Thyroid gland (tissue), 4 donors: ENCODE measurements at places on chromosomes 4 and X. TPM values are rescaled to one million over a fixed set of nuclear protein-coding genes. Genes with fewer than 3 reads are reported as not detected.

PRSS12 gene
- 0.34 TPM for total RNA-seq

GAB3 gene
- total RNA-seq: 8.1 TPM

SSX4 gene
- not detected for total RNA-seq

KLKB1 gene
- not detected for total RNA-seq

USP27X gene
- 2.3 TPM for total RNA-seq

XKRX gene
- 0.33 TPM for total RNA-seq

CDX4 gene
- total RNA-seq: not detected

CACNA1F gene
- not detected for total RNA-seq

GRCh38 chr4:108193886-108194672 is 25.3 kb upstream of the LEF1 start:
- DNase-seq: peak; percentile 20

- no peak for DNase-seq
Observed at GRCh38 chrX:3191796-3192195, 150.5 kb downstream of the ARSF start.

- no peak for DNase-seq
Observed at GRCh38 chrX:69150281-69150960, 14.8 kb downstream of the PJA1 start.

DNA sequence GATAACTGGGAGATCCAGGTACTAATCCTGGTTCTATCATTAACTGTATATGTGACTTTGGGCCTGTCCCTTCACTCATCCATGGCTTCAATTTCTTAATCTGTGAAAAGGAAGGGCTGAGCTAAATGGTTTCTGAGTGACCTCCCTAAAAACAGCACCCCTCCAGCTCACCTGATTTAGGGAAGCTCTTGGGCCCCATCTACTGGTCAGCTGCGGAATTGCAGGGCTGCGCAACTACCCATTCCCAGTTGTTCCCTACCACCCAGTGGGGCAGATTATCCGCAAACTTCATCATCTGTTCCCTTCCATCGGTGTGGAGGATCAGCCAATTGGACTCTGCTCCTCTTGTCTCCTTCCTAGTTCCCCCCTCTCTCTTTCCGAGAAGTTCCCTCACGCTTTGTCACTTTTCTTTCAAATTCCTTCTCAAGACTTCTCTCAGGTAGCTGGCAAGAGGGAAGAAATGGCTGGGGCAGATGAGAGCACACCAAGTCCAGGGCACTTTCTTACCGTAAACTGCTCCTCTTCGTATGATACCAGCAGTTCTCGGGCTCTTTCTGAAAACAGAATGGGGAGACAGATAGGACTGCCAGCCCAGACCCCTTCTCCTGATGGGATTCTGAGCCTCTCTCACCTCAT is 5.8 kb downstream of the LAS1L start:
- DNase-seq: peak; percentile 22

DNA sequence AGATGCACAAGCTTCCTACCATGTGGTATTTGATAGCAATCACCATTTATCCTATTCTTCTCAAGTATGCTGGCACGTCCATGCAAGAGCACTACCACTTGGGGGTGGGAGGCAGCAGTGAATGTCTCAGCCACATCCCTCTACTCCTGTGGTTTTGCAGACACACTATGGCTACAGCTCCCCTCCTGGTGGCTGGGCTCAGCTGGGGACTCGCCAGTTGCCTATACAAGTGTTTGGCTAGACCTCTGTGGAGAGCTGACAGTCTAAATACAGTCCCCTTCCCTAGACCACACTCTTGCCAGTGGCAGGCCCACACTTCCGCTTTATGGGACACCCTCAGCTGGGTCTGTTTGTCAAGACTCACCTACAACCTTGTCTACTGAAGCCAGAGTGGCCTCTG is 53.2 kb downstream of the ADGRA3 start:
- no peak for DNase-seq

DNA sequence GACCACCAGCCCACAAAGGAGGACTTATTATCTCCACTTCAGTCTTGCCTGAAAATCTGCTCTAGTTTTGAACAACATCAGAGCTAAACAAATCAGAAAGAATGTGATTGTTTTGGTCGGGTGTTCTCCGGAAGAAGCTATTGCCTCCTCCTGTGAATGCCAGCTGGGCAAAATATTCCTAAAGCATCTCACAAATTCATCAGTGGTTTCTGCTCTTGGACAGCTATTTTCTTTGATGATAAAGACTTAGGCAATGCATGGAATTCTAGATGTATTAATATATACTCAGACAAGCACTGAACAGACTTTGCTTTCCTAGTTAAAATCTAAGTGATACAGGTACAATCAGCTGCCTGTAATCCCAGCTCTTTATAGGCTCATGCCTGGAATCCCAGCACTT is 71.8 kb downstream of the ASMT start:
- no peak for DNase-seq

- no peak for DNase-seq
Observed at GRCh38 chr4:147735413-147736301, 3.8 kb downstream of the ARHGAP10 start.

DNA sequence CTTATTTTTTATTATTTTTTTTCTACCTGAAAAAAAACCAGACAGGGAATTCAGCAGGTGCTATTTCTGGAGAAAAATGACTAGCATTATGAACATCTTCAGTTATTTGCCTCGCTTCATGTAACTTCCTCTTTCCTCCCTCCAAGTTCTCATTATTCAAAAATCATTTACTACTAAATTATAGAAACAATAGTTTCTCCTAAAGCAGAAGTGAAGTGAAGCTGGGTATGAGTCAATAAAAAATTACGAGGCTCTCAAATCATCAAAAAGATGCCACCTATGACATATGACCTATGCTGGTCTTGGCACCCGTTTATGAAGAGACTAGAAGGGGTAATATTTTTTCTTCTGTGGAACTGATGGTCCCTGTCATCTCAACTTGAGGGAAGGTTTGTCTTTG is 145.0 kb upstream of the AADAT start:
- DNase-seq: no peak

DNA sequence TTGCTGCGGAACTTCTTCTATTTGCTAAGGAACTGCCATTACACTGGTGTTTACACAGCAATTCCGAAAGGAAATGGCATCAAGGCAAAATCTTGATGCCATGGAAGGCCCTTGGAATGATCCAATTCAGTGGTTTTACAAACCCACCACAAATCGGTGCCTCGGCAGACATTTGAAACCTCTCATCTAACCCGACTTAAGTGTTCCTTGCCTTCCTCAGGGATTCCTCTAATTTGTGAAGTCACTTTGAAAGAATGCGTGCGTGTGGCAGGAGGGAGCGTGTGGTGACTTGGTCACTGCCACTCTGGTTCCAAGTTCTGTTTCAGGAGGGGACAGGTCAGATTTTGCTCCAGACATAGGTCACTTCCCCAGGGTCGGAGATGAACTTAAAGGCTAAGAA is 4.8 kb downstream of the NOP14 start:
- DNase-seq: no peak

DNA sequence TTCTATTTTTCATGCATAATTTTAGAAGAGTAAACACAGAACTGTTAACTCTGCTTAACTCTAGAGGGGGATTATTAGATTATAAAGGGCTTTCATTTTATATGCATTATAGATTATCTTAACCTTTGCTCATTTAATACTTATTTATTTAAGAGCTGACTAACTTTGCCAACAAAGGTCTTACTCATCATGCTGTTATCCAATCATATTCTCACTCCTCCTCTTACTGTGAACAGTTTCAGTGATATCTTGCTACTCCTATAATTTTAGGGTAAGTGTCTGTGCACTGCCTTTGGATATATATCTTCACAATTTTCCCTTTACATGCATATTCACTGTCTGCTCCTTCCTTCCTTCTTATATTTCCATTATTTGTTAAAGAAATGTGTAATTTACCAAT is 1814.9 kb downstream of the STIM2 start:
- DNase-seq: no peak

- DNase-seq: no peak
Observed at GRCh38 chr4:146654687-146655520, 16.2 kb downstream of the POU4F2 start.

- DNase-seq: no peak
Observed at GRCh38 chr4:162523171-162523570, 359.4 kb upstream of the FSTL5 start.

DNA sequence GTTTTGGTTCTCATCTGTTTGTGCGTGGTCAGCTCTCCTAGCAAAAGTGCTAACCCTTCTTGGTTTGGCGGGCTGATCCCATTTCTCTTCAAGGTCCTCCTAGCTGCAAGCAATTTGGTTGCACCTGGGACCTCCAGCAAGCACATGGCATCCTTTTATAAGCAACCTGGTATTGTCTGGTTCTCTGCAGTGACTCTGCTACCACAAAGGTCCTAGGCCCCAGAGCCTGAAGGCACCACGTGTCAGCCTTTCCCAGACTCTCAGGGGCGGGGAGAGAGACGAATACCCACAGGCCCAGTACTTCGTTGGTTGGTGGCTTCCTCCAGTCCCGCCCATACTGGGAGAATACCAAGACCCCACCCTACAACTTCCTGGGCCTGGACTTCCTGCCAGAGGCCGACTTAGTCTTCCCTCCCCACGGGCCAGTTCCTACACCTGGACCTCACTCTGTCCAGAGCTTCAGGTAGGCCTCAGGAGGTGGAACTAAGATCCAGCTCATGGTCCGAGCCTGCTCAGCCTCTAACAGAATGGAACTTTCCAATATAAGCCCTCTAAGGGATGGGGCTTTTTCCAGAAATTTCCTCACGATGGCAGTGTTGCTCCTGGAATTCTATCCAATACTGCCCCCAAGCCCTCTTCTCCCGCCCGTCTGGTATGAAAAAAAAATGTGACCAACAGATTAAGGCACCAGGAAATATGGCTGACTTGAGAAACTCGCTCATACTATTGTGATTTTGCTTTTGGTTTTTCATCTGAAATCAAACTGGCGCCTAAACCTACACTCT is 192.5 kb upstream of the STK26 start:
- DNase-seq: peak; percentile 25

DNA sequence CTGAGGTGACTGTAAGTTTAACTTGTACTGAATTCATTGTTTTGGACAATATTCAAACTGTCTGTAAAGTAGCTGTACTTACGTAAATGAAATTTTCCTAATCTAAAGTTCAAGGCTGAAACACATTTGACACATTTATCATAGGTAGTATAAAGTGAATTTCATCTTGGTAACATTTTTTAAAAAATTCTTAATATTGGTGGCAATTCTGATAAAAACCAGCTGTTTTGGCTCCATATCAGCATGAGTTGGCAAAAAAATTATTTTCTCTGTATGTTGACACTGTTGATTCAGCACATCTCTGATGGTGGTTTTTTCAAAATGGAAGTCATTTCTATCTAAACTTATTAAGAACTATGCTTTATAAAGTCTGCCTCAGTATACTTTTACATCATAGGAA is 30.9 kb downstream of the CXorf58 start:
- DNase-seq: no peak

GRCh38 chrX:15203694-15204093 is 66.2 kb downstream of the ASB9 start:
- no peak for DNase-seq

GRCh38 chr4:95638920-95639501 is 90.2 kb upstream of the UNC5C start:
- DNase-seq: no peak

DNA sequence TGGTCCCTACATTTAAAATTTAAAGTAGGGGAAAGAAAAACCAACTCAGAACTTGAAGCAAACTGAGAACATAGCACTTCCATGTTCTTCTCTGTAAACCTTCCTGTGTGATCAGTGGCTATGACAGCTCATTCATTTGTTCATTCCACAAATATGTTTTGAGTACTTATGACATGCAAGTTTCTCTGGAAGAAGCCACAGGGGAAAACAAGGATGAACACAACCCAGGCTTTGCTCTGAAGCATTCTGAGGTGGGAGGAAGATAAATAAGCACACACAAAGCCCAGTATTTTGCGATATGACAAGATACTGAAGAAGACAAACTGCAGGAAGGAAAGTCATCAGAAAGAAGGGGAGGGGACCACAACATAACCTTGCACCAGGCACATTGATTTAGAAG is 96.4 kb downstream of the CHIC2 start:
- no peak for DNase-seq

DNA sequence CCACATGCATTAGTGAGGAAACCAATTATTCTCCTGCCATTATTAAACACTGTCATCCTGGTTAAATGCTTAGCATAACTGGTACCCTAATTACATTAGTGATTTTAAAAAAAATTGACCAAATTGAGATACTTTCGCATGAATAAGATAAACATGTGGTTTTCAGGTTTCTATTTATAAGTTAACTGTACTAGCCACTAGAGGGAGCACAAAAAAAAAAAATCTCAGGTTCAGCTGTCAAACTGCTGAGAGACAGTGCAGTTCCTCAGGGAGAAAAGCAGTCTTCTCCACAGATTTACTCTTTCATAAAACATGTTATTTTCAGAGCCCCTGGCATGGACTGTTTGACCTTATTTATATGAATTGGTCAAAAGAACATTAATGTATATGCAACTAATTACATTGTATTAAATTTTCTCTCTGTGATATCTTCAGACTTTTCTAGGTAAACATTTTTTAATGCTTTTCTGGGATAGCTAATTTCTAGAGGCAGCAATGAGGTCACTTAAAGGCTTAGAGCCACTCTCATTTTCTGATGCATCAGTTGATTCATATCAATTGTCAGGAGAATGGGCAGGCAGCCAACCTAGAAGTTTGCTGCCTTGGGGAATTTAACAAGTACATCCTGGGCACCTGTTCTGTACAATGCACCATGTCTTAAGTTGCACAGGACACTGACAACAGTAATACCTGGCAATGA is 167.5 kb downstream of the CDS1 start:
- no peak for DNase-seq

DNA sequence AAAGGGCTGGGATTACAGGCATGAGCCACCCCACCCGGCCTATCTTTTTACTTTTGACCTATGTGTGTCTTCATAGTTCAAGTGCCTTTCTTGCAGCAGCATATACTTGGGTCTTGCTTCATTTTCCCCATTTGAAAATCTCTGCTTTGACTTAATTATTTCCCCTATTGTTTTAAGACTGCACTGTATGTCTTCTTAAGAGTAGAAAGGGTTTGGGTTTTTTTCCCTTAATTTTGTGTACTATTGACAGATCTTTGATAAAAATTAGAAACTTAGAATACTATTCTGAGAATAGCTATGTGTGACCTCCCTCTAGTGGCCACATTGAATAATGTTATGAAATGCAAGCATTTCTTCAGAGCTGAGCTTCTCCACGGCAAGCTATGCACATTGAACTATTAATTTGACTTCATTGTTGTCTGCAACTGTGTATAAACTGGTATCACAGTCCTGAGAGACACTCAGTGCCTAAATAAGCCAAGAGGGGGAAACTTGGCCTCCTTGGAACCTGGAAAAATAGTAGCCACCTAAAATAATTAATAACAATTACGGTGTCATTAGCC is 8.7 kb upstream of the SLC25A4 start:
- DNase-seq: no peak

DNA sequence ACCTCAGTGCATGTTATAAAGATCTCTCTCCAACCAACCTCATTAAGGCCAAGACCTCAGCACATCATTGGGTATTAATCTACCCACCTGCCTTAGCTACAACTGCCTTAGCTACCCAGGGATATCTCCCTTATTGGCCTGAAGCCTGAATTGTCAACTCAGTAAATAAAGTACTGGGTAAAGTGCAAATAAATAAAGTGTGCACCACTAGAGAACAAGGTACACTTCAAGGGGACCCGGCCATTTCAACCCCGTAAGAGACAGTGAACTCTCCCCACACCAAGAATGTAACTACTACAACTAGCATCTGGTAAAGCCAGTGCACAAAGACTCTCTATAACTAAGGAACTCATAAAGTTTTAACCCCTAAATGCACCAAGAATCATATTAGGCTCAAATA is 61.7 kb upstream of the POU3F4 start:
- DNase-seq: no peak
